ENCODE measurements at places on chromosomes 12 and 14. TPM values are rescaled to one million over a fixed set of nuclear protein-coding genes. Genes with fewer than 3 reads are reported as not detected.

DNA sequence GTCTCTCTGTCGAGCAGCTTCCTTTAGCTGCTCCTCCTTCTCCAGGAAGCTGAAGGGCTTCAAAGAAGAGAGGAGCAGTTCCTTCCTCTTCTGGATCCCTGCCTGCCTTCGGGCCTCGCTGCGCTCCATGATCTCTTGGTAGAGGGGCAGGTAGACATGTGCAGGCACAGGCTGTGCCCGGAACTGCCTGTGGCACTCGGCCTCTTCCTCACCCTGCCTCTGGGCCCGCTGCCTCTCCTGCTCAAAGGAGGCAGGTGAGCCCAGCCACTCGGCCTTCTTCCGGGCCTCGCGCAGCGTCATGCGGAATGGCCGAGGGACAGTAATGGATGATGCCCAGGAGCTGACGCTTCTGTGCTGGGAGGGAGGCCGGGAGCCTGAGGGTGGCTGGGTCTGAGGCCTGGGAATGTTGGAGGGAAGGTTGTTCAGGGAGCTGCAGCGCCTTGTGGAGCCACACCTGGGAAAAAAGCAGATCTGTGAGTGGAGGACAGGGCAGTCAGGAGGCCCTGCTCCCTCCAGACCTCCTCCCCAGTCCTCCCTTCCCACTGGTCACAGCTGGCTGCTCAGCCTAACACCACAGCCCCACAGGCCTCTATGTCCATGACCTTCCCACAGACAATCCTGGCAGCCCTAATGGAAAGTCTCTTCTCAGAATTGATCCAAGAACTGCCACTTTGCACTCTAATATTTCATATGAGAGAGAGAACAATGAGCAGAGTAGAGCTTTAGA is 5.3 kb downstream of the FAM161B start:
- no peak for DNase-seq

KLRG1 gene
- polyA plus RNA-seq, result 4.3 TPM

GRCh38 chr12:45668641-45669040 is 60.9 kb upstream of the ARID2 start:
- no peak for DNase-seq

- no peak for DNase-seq
Measured at GRCh38 chr12:105406497-105406896, 76.0 kb downstream of the C12orf75 start.

CHST11 gene
- polyA plus RNA-seq, result 4.0 TPM

DNA sequence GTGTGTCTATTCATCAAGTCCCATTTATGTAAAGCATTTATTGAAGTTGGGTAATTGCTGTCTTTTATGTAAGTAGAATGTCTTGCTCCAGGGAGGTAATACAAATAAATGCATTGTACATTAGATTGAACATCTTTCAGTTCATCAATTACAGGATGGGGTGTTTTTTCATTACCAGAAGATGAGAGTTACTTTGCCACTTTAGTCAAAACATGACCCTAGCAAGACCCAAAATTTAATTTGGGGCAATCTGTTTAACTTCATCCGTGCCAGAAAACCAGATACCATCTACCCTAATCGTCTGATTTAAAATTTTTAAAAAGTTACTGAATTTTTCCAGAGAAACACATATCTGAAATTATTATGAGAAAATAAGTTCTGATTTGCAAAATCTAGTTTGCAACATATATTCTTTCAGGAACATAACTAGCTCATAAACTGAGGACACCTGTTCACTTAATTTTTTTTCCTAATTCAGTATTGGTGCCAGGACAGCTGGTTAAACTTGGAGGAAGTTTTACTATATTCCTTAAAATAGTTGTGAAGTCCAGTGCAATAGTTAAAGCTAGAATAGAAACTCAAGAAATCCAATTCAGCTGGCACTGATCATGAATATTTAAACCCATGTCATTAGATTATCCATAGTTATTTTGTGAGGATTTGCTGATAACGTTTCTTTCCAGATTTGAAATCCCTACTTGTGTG is 114.5 kb downstream of the SRGAP1 start:
- DNase-seq, result no peak

GRCh38 chr12:47190271-47190750 is 110.6 kb upstream of the AMIGO2 start:
- DNase-seq, result no peak

Data from ovary (tissue), 10 donors.